ENCODE measurements at places on chromosomes 3 and 15. TPM values are rescaled to one million over a fixed set of nuclear protein-coding genes. Genes with fewer than 3 reads are reported as not detected.

DNA sequence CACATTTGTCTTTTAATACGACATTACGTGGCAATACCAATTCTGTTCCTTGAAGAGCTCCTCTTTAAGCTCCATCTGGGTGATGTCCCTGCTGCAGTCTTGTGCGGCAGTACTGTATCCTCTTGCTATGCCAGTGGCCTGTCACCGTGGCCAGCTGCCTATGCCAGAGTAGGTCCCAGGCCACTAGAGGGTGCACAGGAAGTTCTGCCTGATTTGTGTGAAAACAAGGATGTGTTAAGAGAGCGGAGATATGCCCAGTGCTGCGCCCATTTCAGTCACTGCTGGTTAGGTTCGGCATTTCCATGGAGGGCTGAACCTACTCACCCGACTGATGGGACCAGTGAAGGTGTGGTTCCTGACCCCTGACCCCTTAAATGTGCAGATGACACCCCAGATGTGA lies 25.2 kb downstream of the NIPA1 start:
- no peak for DNase-seq

- DNase-seq = no peak
Measured at GRCh38 chr3:75983609-75984290, 198.4 kb upstream of the ZNF717 start.

DNA sequence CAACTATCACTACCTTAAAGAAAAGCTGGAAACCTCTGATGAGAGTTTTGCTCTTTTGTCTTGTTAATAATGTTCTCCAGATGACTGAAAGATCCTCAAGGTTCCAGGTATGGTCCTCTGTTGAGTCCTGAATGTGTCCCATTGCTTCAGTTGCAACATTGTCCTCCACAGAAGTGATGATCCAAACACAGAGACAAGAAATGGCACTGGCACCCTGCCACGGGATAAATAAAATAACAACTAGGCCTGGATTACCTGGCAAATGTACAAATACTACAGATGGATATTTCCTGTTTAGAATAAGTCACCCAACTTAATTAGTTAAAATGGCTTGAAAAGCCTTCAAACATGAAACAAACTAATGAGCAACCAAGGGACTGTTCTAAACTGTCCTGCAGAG lies 58.3 kb downstream of the EIF3J start:
- no peak for DNase-seq

DNA sequence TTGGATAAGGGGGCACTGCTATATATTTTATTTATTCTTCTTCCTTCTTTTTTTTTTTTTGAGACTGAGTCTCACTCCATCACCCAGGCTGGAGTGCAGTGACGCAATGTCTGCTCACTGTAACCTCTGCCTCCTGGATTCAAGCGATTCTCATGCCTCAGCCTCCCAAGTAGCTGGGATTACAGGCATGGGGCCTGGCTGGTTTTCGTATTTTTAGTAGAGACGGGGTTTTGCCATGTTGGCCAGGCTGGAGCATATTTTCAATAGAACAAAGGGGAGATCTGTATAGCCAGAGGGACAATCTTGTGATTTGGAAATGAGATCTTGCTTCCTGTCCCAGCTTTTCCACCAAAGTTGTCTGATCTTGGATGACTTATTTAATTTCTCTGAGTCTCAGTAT lies 133.1 kb upstream of the ABHD17C start:
- no peak for DNase-seq

TEX55 gene
- total RNA-seq = not detected

All from uterus (tissue), 4 donors.